ENCODE measurements at places on chromosomes 1 and 21.

GRCh38 chr21:32562915-32563314 lies 22.4 kb downstream of the TCP10L start:
- H3K36me3 ChIP-seq, result peaks cover 5% of the 10 kb centered on the region
- H3K27me3 ChIP-seq, result no peaks in the 10 kb centered on the region
- no peaks in the 10 kb centered on the region for H3K4me1 ChIP-seq
- peak overlapping the region; percentile 88 for H3K27ac ChIP-seq
- H3K4me3 ChIP-seq, result no peak overlapping the region

- no peak overlapping the region for H3K4me3 ChIP-seq
- H3K27ac ChIP-seq, result no peak overlapping the region
- H3K36me3 ChIP-seq, result no peaks in the 10 kb centered on the region
- no peak for DNase-seq
- H3K4me1 ChIP-seq, result no peaks in the 10 kb centered on the region
- H3K27me3 ChIP-seq, result no peaks in the 10 kb centered on the region
These were observed 22.4 kb upstream of the ZFYVE9 start for GRCh38 chr1:52119301-52120079.

- H3K36me3 ChIP-seq, result no peaks in the 10 kb centered on the region
- H3K4me3 ChIP-seq, result no peak overlapping the region
- H3K27me3 ChIP-seq, result no peaks in the 10 kb centered on the region
- no peak overlapping the region for H3K27ac ChIP-seq
- no peak for DNase-seq
These were observed 18.7 kb upstream of the CSF1 start for GRCh38 chr1:109891930-109892329.

GRCh38 chr1:218412171-218412570 lies 67.0 kb downstream of the TGFB2 start:
- peaks cover 1% of the 10 kb centered on the region for H3K36me3 ChIP-seq
- no peaks in the 10 kb centered on the region for H3K4me1 ChIP-seq
- DNase-seq, result no peak
- H3K27me3 ChIP-seq, result peaks cover 22% of the 10 kb centered on the region

Data from activated T-cell treated with anti-CD3 and anti-CD28 coated beads, Interleukin-2, amount 50 U/mL, for 72 hours (primary cell).